ENCODE measurements at places on chromosomes 3 and 15.
A peak's percentile ranks its signal among the peaks of the same experiment; 100 is the strongest.

DNA sequence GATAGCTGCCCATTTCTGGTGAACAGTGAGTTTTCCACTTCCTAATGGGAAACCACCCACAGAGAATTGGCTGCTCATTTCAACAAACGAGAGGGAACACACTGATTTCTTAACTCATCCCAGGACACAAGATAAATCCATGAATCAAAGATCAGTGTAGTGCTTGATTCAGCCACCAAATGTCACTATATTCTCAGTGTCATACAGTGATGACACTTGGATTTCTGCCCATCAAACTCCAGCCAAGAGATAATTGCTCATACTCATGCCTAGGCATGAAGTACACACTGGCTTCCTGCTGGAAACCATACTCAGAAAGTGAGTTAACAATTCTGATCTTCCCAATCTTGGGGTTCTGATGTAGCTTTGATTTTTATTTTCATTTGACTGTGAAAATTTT is 35.4 kb upstream of the GRM7 start:
- no peak for DNase-seq

DNA sequence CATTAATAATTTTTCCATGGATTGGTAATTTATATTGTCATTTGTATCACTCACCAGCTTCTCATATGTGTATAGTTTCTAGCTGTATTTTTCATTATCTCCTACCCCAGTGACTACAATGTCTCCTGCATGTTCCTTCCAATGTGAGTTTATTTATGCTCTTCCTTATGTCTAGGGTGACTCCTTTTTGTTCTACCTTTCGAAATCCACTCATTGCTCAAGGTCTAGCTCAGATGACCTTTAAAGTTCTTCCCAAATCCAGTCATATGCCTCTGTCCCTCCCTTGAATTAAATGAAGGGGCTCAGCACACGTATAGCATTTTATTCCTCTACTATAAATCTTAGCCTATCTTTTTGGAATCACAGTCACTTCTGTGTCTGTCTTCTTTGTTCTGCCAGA is 53.0 kb downstream of the TMEM45A start:
- DNase-seq, result no peak

GRCh38 chr15:45386420-45386819 is 8.1 kb upstream of the GATM start:
- no peak for DNase-seq

DNA sequence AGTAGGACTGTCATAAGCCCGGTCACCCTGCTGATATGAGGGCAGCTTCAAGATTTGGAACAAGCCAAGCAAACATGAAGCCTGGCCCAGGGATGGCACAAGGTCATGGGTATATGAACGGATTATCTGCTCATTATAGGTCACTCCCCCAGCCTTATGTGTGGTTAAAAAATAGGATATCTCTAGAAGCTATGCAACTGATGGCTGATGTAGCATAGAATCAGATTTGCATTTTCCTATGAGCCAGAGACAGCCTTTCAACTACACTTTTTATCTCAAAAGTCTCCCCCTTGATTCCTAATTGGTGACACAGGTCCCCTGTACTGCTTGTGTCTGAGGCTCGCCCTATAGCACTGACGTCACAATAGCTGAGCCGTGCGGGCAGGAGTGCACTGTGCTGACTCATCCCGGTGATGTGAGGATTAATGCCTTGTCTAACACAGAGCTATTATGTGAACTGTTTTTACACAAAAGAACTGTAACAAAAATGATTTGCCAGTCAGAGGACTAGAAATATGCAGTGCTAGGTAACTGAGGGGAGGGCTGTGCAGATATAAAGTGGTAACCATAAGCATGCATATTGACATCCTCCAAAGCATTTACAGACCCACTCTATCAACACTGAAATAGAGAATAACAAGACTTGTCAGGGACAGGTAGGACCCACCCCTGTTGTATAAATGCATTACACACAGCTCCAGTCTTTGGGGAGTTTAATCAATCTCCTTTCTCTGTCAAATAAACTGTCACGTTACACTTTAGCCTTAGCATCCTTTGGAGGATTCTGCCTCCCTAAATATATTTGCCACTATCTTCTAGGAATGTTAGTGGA is 204.9 kb downstream of the TIGIT start:
- no peak for DNase-seq

DNA sequence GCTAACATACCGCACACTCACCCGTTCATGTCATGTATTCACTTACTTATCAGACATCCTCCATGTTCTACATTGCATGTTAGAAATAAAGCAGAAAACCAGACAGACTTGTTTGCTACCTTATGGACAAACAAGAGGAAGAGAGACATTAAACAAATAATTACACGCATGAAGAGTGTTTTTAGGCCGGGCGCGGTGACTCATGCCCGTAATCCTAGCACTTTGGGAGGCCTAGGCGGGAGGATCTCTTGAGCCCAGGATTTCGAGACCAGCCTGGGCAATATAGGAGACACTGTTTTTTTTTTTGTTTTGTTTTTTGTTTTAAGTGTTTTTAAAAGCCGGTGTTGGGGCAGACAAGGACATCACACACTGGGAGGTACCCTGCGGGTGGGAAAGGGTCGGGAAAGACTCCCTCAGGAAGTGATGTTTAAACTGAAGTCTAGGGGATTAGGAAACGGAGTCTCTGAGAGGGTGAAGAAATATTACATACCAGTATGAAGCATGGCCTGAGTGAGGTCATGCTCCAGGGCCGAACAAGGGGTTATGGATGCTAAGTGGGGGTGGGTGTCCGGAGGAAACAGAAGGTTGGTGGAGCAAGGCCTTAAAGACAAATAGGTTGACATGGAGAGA is 2.1 kb upstream of the USP3 start:
- DNase-seq, result no peak

DNA sequence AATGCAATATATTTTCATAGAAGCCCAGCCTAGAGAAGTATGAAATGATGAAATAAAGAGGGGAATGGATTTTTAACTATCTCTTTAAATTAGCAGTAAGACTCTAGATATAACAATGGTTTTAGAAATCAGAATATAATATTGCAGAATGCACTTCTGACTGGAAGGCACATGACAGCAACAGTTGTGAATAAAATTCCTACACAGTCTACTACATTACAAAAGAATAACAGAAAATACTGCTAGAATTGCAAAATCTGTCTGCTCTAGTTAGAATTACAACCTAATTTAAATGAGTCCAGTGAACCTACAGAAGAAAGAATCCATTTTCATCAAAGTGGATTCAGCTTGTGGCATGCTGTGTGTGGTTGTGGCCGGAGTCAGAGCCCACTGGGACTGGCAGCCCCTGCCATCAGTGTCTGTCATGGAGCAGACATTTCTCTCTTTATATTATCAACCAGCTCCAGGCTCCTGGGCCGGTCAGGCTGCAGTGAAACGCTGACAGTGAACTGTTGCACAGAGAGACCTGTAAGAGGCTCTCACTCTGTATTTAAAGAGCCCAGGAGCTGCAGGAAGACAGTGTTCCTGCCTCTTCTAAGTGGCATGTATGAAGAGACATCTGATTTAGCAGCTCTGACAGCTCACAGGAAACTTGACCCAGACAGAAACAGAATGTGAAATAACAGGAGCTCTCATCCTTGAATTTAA is 1523.8 kb upstream of the CADM2 start:
- DNase-seq, result no peak

DNA sequence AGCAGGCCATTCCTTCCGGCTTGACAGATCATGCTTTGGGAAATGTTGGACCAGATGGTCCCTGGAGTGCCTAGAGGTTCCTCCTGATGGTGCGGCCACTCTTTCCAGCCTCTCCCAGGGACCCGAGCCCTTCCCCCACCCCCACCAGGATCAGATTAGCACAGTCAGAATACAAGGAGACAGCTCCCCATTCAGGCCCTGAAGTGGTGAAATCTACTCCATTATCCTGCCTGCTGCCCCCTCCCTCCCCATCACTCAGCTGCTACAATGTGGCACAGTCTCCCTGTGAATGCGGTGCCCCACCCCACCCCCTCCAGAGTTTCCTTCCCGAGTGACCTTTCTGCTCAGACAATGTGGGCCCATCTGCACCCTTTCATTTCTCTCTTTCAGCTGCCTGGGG is 29.4 kb downstream of the RNU5B-1 start:
- no peak for DNase-seq

DNA sequence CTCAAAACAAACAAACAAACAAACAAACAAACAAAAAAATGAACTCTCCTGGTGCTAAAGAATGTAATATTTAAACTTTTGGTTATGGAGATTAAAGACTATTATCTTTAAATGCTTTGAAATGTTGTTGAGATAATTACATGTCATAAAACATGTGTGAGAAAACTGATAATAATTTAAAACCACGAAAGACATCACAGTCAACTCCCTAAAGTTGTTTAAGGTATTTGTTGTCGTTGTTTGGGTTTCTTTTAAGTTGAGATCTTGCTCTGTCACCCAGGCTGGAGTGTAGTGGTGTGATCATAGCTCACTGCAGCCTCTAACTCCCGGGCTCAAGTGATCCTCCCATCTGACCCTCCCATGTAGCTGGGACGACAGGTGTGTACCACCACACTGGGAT is 12.0 kb downstream of the EFCAB12 start:
- no peak for DNase-seq

- no peak for DNase-seq
Observed at GRCh38 chr3:186070996-186071395, 37.9 kb downstream of the ETV5 start.

DNA sequence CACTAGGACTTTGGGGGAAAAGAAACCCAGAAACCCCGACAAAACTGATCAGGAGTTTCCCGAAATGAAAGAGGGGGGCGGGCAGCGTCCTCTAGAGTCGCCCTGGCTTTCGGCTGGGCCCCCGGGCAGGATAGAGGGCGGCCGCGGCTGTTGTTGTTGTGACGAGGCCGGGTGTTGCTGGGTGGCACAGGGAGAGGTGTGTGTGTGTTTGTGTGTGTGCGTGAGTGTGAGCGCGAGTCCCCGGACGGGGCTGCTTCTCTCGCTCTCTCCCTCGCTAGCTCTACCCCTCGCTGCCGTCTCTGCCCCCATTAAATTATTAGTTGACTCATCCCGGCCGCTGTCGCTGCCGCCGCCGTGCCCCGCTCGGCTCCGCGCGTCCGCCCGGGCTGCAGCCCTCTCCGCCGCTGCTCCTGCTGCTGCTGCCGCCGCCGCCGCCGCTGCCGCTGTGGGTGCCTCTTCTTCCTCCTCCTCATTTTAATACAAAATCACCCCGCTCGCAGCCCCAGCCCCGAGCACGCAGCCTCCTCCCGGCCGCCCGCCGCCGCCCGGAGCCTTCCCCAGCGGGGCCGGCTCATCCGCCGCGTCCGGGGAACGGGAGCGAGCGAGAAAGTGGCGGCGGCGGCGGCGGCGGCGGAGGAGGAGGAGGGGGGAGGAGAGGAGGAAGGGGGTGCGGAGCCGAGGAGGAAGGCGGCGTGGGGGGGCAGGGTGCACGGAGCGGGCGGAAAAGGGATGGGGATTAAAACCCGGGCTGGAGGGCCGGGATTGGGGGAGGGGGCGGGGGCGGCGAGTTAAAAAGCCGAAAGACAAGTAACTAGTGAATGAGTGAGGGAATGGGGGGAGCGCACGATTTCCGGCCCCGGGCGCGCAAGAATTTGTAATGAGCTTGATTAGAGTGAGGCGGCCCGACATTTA is at the start of gene SATB1:
SATB1 (minus strand) TSS at position 611 of the 912 bp plus-strand sequence. CDS start 4,372 bp downstream, outside the sequence.
- peak; percentile 64 for DNase-seq

DNA sequence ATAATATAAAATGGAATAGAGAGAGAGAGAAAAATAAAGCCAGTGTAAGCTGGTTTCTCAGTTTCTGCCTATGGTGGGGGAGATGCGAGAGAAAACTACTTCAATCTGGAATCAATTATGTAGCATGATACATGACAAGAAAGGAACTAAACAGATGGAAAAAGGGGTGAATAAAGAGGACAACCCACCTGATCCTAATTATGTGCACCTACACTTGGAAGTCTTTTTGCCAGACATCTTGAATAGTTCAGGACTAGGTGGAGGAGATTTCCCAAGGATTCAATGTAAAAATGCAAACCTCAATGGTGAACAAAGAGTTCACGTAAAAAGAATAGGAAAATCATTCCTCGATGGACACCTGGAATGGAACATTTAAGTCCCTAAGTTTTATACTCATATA is 524.4 kb upstream of the RGMA start:
- DNase-seq, result no peak

DNA sequence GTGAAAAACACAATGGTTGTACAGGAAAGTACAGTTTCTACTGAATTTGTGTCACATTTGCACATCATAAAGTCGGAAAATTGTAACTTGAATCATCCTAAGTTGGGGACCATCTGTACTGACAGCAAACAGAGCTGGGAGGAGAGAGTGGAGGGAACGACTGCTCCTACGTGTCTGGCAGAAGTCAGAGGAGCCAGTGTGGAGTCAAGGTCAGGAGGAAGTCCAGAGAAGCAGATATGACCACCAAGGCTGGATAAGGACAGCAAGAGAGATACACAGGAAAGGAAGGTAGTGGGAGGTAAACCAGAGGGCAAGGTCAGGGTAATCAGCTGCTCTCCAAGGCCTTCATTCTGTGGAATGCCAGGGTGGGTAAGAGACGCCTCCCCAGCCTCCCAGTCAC is 2.7 kb upstream of the CILP start:
- no peak for DNase-seq

- no peak for DNase-seq
Observed at GRCh38 chr15:69290346-69291164, 8.2 kb upstream of the PAQR5 start.

DNA sequence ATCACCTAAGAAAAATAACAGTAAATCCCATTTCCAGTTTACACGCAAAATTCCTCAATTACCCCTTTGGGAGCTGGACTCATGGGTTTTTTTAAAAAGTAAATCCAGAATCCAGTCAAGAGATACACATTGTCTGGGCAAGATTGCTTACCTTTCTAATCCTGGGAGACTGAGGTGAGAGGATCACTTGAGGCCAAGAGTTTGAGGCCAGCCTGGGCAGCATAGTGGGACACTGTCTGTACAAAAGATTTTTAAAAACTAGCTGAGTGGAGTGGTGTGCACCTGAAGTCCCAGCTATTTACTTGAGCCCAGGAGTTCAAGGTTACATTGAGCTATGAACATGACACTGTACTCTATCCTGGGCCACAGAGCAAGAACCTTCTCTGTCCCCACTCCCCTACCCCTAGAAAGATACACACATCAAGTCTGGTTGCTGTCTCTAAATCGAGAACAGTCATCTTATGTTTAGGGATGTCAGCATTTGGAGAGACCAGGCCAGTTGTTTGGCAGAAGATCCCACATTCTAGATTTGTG is 39.0 kb downstream of the DAG1 start:
- no peak for DNase-seq

GRCh38 chr3:193863657-193864357 is 270.8 kb downstream of the OPA1 start:
- DNase-seq, result no peak

DNA sequence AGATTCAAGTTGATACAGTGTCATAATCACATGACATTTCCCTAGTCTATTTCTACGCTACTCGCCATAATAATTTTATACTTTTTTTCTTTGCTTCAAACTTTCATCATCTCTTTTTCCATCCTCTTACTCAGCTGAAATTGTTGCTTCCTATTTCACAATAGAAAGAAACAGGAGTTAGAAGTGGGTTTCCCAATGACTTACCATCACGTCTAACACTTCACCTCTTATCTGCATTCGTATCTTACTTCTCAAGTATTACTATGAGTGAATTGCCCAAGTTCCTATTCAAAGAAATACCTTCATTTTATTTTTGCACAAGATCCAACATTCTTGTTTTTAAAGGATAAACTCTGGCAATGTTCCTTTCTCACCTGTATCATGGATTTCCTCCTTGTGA is 1539.9 kb downstream of the SI start:
- no peak for DNase-seq

- no peak for DNase-seq
Observed at GRCh38 chr3:198025644-198026043, 65.6 kb downstream of the LMLN start.

GRCh38 chr3:134473868-134474546 is 11.8 kb downstream of the ANAPC13 start:
- peak; percentile 82 for DNase-seq

- DNase-seq, result peak; percentile 49
Observed at GRCh38 chr3:14467814-14468620, 65.6 kb downstream of the SLC6A6 start.

Data from hematopoietic multipotent progenitor cell treated with erythropoietin and hydrocortisone succinate and interleukin-3 and kit ligand, for 17 days (in vitro differentiated cells).